Breast epithelium (tissue), 4 donors: ENCODE measurements at places on chromosomes 13 and 19. TPM values are rescaled to one million over a fixed set of nuclear protein-coding genes. Genes with fewer than 3 reads are reported as not detected.

Gene WDR88
- not detected for total RNA-seq

Gene PRTN3
- total RNA-seq: not detected

Gene NAPSA
- total RNA-seq: 1.6 TPM

DNA sequence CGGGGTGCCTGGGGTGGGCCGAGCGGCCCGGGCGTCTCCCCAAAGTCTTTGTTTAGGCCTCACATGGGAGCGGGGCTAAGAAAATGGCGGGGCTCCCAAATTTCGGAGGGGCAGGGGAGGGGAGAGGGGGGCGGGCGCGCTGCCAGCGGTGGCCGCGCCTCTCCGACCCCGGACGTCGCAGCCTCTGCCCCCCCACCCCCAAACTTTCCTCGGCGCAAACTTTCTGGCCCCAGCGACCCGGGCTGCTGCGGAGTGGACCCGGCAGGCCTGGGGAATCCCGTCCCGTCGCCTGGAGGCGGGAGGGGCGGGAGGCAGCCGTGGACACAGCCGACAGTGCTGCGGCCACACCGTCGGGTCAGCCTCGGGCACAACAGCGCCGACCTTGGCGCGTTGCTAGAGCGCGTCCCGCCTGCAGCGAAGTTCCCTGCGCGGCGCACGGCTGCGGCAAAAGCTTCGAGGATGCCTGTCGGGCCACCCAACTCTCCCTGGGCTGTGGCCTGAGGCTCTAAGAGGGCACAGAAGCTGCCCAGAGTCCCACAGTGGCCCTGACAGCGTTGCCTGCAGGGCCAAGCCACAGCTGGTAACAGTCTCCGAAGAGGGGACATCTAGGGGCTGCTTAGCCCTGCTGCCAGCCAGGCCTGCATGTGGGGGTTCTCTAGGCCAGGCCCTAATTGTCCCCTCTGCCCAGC, 1.3 kb downstream of the NFIX start:
- no peaks in the 10 kb centered on the region for H3K36me3 ChIP-seq
- no peak for DNase-seq
- H3K27me3 ChIP-seq: no peaks in the 10 kb centered on the region
- no peaks in the 10 kb centered on the region for H3K4me1 ChIP-seq

DNA sequence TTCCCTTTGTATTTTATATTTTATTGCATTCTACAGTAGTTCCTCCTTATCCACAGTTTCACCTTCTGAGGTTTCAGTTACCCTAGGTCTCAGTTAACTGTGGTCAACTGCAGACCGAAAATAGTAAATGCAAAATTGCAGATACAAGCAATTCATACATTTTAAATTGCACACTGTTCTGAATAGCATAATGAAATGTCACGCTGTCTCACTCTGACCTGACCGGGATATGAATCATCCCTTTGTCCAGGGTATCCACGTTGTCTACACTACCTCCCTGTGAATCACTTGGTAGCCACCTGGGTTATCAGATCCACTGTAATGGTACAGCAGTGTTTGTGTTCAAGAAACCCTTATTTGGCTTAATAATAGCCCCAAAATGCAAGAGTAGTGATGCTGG, 325.0 kb downstream of the DNAJC15 start:
- no peaks in the 10 kb centered on the region for H3K4me1 ChIP-seq
- no peaks in the 10 kb centered on the region for H3K27me3 ChIP-seq
- no peak overlapping the region for H3K4me3 ChIP-seq
- no peak overlapping the region for H3K27ac ChIP-seq

Gene PPM1N
- total RNA-seq: 1.8 TPM
